ENCODE measurements at places on chromosomes 11 and 22.
A peak's percentile ranks its signal among the peaks of the same experiment; 100 is the strongest.

GRCh38 chr11:30017445-30017895 lies 640 bp upstream of the KCNA4 start:
- DNase-seq: peak; percentile 13

DNA sequence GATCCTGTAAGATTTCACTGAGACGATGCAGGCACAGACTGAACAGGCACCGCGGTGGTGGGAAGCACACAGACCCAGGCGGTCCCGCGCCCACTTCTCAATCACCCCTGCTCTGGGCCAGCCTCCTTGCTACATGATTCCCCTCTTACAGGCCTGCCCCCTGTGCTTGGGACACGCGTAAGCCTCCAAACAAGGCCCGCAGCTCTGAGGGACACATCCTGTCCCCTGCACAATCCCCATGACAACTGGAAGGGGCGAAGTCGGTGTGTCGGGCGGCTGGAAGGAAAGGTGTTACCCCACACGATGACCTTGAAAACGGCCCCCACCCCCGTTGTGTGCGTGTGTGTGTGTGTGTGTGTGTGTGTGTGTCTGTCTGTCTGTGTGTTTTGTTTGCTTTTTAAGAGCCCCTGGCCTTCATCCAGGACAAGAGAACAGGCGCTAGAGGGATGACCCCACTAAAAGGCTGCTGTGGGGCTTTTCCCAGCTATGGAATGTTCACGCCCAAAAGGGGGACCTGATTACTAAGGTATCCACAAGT lies 13.1 kb downstream of the CELSR1 start:
- DNase-seq: no peak

GRCh38 chr11:125481531-125481930 lies 14.5 kb downstream of the FEZ1 start:
- DNase-seq: no peak

DNA sequence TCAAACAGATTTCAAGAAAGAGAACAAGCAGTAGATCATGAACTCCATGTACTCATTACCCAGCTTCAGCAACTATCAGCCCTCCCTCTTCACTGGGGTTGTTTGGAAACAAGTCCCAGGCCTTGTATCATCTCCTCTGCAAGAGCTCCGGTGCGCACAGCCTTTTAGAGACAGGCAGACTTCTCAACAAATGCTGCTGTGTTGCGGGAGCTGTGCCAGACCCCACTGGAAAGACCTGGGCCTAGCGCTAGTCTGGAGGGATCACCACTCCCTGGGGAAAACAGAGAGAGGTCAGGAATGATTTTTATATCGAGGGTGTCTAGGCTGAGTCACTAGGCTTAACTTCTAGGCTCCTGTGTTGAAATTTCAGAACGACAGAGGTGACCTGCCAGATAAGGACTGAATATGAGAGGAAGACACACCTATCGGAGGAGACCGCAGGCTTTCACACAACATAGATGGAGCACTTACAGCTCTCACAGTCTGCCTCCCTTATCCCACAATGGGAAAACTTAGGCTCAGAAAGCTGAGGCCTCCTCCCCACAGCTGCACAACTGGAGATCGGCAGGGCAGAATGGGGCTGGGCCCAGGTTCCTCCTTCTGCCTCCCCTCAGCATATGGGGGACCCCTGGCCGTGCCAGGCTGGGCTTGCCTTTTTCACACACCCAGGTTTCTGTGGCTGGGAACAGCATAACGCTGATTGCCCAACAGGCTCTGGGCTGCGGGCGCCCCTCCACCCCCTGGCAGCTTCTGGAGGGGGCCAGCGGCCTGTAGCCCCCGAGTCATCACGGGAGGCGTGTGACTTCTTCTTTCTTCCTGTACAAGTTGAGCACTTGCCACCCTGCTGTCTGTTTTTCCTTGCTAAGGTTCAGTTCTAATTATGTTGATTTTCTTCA lies 86.0 kb downstream of the PKNOX2 start:
- no peak for DNase-seq

GRCh38 chr11:14809466-14809865 lies 82.6 kb downstream of the CYP2R1 start:
- no peak for DNase-seq

- no peak for DNase-seq
These were observed 1.1 kb upstream of the ENTHD1 start for GRCh38 chr22:39894554-39895092.

DNA sequence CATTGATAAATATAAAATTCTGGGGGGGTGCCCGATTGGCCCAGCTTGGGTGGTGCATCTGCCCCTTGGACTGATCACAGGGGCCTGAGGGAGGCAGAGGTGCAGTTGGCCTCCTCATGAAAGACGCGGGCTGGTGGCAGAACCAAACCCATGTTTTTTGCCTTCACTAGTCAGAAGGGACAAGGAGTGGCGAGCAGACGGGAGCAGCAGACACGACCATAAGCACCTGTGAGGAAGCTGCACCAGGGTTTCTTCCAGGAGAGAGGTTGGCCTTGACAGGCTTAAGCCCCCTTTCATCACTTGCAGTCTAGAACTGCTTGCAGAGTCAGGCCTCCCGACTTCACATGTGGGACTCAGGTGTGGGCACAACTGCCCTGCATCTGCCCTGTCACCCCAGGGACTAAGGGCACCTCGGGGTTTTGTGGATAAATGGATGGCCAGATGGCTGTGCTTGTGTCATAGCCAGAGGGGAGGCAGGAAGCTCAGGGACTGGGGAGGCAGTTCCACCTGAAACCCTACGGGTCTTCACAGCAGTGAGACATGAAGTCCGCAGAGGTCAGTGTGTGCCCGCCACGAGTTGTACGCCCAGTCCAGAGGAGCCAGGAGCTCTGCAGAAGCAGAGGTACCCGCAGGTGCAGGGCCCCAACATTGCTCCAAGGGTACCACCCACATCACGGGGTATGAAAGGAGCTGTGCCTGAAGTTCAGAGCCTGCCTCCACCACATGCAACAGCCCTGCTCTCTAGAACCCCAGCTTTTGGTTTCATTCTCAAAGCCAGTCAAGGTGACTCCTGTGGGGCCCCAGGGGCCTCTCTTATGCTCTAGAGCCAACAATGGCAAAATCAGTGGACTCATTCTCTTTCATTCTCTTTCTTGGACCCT lies 18.2 kb upstream of the SYT13 start:
- no peak for DNase-seq

DNA sequence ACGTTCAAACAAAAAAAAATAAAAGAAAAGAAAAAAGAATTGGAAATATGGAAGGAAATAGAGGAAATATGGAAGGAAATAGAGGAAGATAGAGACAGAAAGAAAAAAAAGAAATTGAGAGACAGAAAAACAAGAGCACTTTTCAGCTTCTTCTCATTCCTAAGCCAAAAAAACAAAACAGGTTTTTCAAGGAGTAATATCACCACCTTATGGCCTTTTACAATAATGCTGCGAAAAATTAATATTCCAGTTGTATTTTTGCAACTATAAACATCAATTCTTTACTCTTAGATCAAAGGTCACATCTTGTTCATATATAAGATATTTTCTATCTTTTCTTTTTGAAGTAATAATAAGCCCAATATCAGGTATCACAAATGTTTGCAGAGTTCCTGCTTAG lies 328.3 kb downstream of the FAT3 start:
- DNase-seq: no peak

DNA sequence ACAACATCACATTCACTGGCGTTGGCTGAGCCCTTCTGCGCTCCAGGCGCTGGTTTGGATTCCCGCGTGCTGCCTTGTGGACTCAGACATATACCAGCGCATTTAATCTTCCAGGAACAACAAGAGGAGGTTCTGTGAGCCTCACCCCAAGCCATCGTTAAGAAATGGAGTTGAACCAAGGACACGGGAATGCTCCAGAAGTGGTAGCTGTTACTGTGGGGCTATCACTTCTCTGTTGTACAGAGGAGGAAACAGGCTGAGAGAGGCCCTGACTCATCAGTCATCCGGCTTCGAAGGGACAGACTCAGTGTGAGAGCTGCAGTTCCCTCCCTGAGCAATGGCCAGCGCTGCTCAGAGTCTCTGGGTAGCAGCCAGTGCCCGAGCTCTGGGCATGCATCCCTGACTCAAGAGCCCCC lies 291.3 kb downstream of the TBC1D22A start:
- no peak for DNase-seq

- no peak for DNase-seq
These were observed 4.3 kb downstream of the SMTN start for GRCh38 chr22:31085493-31085824.

DNA sequence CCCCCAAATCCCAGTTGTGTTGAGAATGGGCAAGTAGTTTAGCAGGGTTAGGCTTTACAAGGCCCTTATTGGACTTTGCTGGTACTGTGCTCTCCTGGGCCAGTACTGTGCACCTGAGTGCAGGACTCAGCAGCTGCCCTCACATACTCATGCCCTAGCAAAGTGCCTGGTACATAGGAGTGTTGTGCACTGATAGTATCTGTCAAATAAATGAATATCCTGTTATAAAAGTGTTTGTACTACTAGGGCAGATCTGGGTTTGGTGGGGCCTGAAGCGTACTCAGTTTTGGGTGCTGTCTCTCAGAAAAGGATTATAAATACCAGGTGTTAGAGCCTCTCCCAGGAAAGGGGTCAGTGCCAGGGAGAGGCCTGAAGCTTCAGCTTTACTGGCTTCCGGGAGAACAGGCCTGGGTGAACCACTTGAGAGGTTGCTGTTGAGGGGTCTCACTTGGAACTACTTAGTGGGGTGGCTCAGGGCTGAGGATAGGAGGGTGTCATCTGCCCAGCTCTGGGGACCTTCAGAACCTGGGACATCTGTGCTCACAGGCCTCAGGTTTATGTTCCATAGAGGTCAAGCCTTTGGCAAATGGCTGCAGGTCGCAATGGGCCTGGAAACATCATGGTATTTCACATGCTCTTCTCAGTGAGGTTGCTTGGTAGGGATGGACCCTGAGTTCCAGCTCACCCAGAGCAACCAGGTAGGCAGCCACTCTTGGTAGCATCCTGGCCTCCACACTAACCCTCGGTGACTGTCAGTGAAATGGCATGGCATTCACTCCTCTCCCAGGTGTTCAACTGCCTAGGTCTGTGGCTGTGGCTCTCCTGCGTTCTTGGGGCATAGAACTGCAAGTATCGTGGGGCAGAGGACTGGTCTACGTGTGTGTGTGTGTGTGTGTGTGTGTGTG lies 106.1 kb downstream of the ZBTB16 start:
- DNase-seq: no peak
